ENCODE measurements at places on chromosomes 4 and X. TPM values are rescaled to one million over a fixed set of nuclear protein-coding genes. Genes with fewer than 3 reads are reported as not detected.

Gene CLIC2
- 3.6 TPM for polyA plus RNA-seq

- DNase-seq, result no peak
Observed at GRCh38 chr4:7535619-7536018, 100.9 kb upstream of the PSAPL1 start.

GRCh38 chr4:30553706-30554105, 166.5 kb upstream of the PCDH7 start:
- no peak for DNase-seq

Gene MAGEB18
- not detected for polyA plus RNA-seq

DNA sequence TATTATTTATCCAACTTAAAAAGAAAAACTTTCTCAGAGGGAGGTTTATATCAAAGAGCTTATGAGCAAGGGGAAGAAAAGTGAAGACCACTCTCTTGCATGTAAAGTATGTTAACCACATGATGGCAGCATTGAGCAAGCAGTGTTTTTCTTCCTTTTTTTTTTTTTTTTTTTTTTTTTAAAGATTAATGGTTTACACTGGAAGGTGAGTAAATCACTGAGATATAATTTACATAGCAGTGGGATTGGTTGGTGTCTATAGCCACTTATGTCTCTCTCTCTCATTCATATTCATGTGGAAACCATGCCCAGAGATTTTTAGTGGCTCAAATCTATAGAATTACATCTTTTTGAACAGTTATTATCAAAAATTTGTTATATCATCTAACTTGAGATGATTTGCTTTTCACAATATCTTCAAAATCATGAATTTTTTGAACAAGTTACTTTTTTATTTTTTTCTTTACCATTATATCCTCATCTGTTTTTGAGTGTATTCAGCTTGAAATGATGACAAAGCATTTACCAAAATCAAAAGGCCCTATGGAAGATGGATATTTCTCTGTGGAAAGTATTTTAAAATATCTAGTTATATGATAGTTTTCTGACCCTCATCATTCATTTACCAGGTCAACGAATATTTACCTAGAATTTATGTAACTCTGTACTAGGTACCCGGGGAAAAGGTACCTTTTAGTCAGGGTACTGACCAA, 31.6 kb downstream of the MTHFD2L start:
- peak; percentile 37 for DNase-seq

GRCh38 chr4:160265014-160265413, 1162.1 kb downstream of the RAPGEF2 start:
- no peak for DNase-seq

GRCh38 chr4:156815717-156816359, 155.8 kb downstream of the PDGFC start:
- no peak for DNase-seq

DNA sequence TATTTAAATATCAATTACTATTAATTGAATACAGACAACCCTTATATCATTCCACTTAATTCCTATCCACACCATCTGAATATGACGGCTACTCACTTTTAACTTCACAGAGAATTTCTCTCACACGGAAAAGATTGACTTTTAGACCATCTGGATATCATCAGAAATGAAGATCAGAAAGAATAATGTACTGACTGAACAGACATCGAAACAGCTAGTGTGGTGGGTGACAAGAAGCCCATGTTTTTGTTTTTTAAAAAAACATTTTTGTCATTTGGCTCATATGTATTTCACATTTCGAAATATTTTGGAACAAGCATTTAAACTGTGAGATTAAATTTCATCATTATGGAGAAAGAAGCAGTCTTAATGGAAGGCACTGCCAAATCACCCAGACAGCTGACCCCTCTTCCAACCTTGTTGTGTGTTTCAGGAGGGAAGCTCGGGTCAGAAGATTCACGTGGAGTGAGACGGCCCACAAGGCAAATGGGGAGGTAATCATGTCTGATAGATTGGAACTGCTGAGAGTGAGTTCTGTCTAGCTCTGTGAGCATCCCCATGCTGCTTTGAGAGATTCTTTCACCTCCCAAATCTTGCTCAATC, 204.2 kb upstream of the RASGEF1B start:
- DNase-seq, result no peak

DNA sequence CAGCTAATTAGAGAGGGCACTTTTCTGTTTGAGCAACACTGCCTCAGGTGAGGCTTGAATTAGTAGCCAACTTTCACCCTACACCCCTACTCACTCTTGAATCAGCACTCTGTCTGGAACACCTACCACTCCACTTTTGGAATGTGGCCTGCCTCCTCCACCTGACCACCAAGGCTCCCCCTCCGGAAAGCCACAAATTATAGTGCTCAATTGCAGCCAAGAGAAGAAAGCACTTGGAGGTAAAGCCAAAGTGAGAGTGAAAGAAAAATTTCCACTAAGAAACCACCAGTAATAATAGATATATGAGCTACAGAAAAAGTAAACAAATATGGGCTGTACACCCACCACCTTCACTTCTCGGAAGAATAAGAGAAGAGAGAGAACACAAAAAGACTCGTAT, 41.1 kb downstream of the PPP3CA start:
- DNase-seq, result no peak

GRCh38 chrX:7115557-7115956, 32.0 kb upstream of the STS start:
- no peak for DNase-seq

Gene GAGE13
- not detected for polyA plus RNA-seq

Gene SLC10A3
- polyA plus RNA-seq, result 27.6 TPM

Gene EFHC2
- 8.9 TPM for polyA plus RNA-seq

Gene AMBN
- polyA plus RNA-seq, result 1.3 TPM

Gene SPANXC
- not detected for polyA plus RNA-seq

- no peak for DNase-seq
Observed at GRCh38 chr4:12118651-12119213, 690.0 kb upstream of the HS3ST1 start.

- no peak for DNase-seq
Observed at GRCh38 chr4:172061204-172061603, 248.0 kb downstream of the GALNTL6 start.

Gene CDKL5
- 16.1 TPM for polyA plus RNA-seq

Gene DGAT2L6
- polyA plus RNA-seq, result not detected

DNA sequence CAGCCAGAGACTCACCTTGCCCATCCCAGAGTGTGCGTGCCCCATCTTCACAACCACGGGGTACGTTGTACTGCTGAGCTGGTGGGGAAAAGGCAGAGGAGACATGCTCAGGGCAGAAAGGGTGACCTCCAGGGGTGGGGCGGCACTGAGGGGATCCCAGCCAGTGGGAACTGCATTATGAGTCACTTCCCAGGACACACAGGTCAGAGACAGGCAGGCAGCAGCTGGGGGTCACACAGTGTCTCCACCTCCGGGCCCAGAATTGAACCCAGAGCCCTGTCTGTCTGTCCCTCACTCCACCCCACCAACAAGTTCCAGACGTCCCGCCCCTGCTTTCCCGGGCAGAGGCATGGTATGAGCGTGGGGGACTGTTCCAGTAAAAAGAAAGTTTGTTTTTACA, 4.8 kb upstream of the TIMP1 start:
- no peak for DNase-seq

DNA sequence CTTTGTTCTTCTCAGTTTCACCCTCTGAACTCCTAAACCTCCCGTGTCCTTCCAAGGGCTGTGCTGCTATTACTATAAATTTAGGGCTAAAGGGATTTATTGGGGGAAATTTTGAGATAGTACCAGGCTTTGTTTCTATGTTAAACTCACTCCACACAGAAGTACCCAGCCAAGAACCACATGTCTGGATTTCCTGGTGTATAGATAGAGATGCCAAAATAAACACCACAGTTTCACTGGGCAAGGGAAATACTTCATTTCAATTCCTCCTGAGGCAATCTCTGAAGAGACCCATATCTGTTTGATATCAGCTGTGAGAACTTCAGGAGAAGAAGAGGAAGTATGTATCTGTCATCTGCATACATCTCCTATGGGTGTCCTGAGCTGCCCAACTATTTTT, 21.7 kb upstream of the CLNK start:
- no peak for DNase-seq

Measured in right renal pelvis (tissue), 4 donors.